Fibroblast of skin of scalp (primary cell): ENCODE measurements at places on chromosomes 4 and X.

GRCh38 chr4:112170451-112170993 is 25.3 kb downstream of the FAM241A start:
- peak; percentile 91 for DNase-seq

- DNase-seq, result peak; percentile 82
Observed at GRCh38 chrX:53281321-53281822, at the start of gene IQSEC2. Gene IQSEC2, minus strand, starts transcription at chrX:53281584.

DNA sequence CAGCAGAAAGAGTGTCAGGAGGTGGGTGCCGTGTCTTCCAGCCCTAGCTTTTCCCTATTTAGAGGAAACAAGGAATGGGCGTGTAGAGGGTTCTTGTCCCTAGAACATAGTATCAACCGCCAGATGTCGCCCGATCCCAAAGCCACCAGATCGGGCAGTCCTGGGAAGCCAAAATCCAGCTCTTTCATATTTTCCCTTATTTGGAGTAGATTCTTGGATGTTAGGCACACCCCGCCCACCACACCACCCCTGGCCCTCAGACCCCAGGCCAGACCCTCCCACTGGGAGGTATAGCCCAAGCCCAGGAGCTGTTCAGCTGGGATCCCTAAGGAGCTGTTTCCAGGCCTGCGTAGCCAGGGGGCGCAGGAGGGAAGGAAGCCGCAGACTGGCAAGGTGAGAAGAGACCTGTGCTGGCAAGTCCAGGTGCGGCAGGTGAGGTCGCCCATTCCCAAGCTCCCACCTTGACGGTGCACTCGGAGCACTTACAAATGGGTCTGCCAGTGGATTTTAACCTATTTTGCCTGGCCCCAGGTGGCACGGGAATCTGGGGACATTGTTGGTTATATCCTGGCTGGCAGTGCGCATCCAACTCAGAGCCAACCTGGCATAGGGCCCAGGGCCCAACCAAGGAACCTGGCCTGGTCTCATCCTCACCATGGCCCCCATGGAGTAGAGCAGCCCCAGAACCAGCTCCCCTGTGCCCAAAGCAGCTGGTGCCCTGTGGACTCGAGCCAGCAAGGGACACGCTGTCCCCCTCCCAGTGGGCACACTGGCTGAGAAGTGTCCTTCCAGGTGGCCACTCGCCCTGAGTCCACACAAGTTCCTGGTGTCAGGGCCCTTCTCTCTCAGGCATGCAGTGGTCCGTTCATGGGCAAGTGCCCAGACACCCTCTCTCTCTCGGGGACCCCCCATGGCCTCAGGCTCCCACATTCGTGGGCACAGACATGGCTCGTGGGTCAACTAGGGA is 811 bp downstream of the FLNA start:
- peak; percentile 94 for DNase-seq

GRCh38 chrX:22969411-22969810 is 30.3 kb upstream of the DDX53 start:
- DNase-seq, result peak; percentile 75

GRCh38 chrX:39439906-39440798 is 638.9 kb downstream of the MID1IP1 start:
- no peak for DNase-seq
